ENCODE measurements at places on chromosomes 5 and 9. TPM values are rescaled to one million over a fixed set of nuclear protein-coding genes. Genes with fewer than 3 reads are reported as not detected.

DNA sequence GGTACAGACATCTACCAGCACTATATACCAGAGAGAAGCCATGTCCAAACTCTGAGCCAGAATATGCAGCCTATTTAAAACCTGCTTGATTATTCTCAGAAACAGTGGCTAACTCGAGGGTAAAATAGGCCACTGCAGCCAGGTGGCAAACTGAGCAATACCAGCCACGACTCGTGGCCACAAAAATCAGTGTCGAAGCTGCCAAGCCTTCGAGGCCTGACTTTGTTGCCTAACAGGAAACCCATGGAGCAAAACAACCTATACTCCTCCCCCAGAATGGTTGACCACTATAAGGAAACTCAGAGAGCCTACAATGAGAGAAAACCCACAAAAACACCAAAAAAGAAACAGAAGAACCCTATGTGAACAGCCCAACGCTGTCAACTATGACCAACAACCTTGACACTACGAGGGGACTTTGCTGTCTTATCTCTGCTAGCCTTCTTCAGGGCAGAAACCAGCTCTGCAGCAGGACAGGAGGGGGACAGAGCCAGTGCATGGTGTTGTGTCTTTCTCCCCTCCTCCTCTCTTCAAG, 133.8 kb downstream of the TMEM174 start:
- DNase-seq = no peak

GRCh38 chr5:23440703-23441102, 66.7 kb upstream of the PRDM9 start:
- no peak for DNase-seq

GRCh38 chr9:102049586-102050246, 311.3 kb upstream of the GRIN3A start:
- DNase-seq = no peak

- no peak for DNase-seq
These were observed 24.3 kb downstream of the ISOC1 start for GRCh38 chr5:129118826-129119225.

CCL27 gene
- polyA plus RNA-seq = 0.18 TPM

DNA sequence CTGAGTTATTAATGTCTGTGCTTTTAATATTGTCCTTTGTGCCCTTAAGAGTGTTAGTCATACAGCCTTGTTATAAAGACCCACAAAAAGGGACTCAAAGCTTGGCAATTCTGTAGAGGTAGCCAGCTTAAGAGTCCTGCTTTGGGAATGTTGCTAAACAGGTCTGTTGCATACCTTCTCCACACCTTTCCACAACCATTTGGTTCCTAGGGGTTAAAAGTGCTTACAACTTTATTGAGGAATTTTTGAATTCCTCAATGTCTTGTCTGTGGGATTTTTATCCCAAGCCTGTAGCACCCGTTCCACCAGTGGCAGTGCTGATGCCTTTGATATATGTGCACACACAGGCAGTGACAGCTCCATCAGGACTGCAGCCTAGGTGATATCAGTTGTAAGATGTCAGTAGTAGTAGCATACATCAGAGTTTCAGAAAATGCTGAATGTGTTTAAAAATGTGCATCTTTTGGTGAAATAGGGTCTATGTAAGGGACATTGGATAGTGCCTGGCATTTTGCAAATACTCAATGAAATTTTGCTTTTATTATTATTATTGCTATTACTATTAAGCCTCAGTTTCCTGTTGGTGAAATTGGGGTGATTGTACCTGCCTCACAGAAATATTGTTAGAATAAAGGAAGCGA, 68.5 kb downstream of the WWC1 start:
- no peak for DNase-seq

DNA sequence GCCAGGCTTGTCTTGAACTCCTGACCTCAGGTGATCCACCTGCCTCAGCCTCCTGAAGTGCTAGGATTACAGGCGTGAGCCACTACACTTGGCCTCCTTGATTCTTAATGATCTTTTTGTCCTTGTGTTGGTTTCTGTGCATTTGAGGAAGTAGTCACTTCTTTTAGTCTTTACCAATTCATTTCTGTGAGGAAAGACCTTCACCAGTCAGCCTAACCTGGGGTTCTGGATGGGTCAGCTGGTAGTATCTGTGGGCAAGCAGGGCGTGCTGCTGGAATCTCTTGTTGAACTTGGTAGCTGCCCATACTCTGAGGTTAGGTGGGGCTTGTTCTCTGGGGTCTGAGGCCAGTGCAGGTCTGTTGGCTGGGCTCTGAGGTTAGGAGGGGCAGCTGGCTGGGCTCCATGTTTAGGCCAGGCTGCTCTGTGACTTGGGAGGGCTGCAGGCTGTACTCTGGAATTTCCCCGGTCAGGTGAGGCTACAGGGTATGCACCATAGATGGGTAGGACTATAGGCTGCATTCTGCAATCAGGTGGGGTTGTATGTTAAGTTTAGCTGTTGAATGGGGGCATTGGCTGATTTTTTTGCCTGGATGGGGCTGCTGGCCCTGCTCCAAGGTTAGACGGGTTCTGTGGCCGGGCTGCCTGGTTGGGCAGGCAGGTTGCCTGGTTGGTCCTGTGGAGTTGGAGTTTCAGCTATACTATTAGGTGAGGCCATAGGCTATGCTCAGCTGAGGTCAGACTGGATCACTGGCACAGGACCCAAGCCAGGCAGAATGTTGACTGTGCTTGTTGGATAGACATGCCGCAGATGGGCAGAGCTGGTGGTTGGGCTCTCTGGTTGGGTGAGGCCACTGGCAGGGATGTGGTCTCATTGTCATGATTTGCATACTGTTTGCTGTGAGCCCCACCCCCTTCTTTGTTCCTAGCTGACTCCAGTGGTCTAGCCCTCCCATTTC, 19.2 kb downstream of the UBAP1 start:
- DNase-seq = no peak

DNA sequence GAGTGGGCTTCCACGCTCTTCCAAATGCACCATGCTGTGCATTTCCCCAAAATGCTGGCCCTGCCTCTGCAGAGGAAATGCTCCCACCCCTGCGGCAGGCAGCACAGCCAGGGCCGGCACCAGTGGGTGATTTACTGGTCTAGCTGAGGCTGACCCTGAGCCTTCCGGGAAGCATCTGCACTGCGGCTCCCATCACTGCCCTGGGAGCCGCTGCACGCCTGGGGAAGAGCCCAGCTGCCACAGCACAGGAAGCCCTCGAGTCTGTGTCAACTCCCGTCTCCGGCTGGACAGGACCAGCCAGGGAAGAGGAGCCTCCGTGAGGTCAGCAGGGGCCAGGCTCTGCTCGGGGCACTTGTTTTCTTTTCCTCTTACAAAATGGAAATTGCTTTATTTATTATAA, 25.1 kb upstream of the EEIG1 start:
- peak; percentile 37 for DNase-seq
